ENCODE measurements at places on chromosomes 2 and 18.

- DNase-seq, result no peak
Measured at GRCh38 chr2:72974436-72974754, 57.1 kb downstream of the EMX1 start.

- DNase-seq, result peak; percentile 8
Measured at GRCh38 chr2:121469356-121469755, 61.3 kb upstream of the RNU4ATAC start.

- no peak for DNase-seq
Measured at GRCh38 chr2:221200184-221200839, 371.8 kb downstream of the EPHA4 start.

DNA sequence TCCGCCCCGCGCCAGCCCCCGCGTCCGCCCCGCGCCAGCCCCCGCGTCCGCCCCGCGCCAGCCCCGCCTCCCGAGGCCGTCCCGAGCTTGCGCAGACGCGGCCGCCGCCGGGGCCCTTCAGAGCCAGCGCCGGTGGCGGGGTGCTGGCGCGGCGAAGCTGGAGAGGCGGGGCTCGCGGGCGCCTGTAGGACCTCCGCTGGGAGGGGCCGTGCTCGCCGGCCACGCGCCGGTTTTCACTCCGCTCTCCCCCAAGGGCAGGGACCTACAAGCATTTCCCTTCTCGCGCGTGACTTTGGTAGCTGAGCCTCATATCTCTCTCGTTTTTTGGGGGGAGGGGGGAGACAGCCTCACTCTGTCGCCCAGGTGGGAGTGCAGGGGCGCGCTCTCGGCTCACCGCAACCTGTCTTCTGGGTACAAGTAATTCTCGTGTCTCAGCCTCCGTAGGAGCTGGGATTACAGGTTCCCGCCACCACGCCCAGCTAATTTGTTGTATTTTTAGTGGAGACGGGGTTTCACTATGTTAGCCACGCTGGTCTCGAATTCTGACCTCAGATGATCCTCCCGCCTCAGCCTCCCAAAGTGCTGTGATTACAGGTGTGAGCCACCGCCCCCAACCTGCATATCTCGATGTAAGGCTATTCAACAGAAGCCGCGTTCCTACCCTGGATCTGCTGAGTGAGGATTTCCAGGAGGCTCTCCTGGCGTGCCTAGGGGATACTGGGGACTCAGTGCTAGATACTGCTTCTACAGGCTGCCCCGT lies at the start of gene ZNF514:
ZNF514 (minus strand) TSS at position 159 of the 760 bp plus-strand sequence. CDS start 6,595 bp downstream, outside the sequence.
- peak; percentile 87 for DNase-seq

GRCh38 chr18:78731398-78732032 lies 248.1 kb upstream of the SALL3 start:
- no peak for DNase-seq

DNA sequence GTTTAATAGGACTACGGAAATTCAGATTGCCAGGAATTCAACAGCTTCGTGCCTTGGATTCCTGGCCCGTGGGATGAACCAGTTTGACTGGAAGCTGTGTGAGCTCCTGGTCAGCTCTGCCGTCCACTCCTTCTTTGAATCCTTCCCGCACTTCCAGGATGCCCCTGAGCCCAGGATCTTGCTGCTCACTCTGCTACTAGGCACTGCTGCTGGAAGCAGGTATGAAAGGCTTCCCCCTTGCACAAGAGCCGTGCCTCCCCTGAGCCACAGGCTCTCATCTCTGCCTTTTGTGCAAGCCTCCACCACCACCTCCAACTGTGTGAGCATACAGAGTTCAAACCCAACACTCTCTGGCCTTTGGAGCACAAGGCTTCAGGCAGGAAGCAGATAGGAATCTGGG lies 34.9 kb downstream of the EN1 start:
- no peak for DNase-seq

DNA sequence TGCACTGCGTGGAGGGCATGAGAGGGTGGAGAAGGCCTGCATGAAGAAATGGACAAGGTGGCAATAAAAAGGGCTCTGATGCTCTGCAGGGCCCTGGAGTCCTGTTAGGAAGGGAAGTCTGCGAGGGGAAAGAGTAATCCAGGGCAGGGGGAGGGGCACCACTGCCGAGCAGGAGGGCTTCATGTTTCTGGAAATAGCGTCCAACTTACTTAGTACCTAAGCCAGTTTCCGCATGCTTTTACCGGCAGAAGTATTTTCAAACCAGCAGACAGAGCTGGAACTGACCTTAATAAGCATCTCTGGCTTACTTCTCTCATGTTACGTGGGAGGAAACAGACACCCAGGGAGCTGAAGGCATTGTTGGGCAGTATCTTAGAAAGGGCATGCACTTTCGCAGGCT lies 156.7 kb downstream of the GALNT14 start:
- no peak for DNase-seq

- DNase-seq, result no peak
Measured at GRCh38 chr18:37176621-37176934, 347.7 kb downstream of the KIAA1328 start.

GRCh38 chr2:62589691-62590356 lies 83.8 kb upstream of the TMEM17 start:
- DNase-seq, result no peak

DNA sequence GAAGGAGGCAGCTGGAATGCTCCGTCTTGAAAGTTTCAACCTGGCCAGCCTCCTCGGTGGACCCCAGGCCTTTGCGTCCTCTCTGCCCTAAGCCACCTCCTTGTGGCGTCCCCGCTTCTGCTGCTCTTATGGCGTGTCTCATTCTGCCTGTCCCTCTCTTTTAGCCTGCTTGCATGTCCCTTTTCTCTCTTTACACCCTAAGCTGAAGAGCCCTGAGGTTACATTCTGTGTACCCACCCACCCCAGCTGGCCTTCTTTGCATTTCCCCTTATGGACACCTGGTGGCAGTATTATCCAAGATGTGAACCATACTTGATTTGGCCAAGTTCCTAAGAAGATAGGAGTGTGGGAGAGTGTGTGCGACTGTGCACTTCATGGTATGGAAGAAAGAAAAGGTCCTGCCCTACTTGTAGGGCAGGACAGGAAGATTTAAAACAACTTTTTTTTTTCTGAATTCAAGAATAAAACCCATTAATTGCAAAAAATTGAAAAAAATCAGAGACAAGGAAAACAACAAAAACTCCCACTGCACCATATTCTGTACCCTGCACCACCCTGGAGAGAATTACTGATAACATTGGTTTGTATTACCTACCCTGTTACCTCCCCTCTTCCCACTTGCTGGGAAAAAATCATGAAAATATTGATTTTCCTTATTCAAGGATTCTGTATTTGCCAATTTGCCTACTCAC lies 77.4 kb downstream of the DYSF start:
- peak; percentile 65 for DNase-seq

- DNase-seq, result no peak
Measured at GRCh38 chr18:28127763-28128658, 48.9 kb downstream of the CDH2 start.

GRCh38 chr2:17680119-17680518 lies 73.5 kb downstream of the SMC6 start:
- DNase-seq, result no peak

- DNase-seq, result no peak
Measured at GRCh38 chr18:72612894-72613533, 68.9 kb upstream of the CBLN2 start.

DNA sequence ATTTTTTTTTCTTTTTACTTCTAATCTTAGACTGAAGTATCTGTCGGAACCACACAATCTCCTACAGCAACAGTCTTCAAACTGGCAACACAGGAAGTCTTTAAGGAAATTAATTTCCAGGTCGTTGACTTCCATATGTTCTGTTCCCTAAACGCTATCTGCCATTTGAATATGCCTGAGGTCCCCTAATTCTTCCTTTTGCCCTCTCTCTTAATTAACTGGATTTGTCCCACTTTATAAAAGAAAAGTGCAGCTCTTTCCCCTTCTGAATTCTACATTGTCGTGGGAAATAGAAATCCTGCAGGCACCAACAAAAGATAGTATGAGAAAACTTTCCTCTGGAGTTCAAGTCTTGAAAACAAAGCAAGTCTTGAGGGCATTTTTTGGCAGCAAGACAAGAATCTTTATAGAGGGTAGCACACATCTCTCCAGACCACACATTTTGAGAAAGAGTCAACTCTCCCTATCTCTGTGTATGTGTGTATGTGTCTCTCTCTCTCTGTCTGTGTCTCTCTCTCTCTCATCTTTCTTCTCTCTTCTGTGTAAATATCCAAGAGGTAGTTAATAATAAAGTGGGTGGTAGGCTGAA lies 879.8 kb downstream of the SOCS6 start:
- DNase-seq, result no peak

DNA sequence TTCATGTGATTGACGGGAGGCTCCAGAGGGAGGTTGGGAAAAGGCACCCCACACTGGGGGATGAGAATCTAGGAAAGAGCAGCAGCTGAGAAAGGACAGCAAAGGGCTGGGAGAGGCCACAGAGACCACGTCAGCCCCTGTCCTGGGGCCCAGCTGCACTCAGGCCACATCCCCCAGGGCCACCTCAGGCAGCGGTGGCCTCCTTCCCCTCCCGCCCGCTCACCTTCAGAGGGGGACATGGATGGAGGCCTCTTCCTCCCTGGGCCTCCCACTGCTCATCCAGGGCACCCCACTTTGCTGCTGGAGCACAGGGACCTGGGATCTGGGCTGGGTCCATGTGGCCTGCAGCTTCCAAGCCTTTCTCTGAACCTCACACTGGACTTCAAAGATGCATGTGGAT lies 199.8 kb upstream of the HDAC4 start:
- DNase-seq, result no peak

Data from erythroblast (primary cell).